Uterus (tissue), 4 donors: ENCODE measurements at places on chromosomes 6 and 20.

DNA sequence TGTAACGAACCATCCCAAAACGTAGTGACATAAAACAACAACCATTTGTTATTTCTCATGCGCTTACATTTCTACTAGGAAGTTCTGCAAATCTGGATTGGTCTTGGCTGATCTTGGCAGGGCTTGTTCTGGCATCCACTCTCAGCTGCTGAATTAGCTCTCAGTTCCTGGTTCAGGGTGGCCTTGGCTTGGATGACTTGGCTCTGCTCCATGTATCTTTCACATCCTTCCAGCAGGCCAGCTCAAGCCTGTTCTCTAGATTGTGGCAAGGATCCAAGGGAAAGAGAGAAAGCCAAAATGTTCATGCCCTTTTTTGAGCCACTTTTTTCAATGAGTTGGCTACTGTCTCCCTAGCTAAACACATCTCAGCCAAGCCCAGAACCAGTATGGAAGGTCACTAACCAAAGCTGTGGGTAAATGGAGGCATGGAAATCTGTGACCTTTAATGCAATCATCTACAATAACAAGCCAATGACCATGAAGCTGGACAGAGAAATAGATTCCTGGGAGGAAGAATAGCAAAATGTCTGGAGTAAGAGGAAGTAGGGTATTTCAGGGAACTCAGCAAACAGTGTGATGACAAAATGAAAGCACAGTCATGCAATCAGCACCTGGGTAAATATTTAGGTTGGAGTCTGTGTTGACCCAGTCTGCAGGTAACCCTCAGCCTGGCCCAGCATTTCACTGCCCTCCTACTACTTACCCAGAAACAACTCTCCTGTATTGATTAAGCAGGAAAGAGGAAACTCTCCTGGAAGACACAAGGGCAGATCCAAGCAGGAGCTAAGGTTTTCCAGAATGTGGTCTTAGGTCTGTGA, 32.7 kb upstream of the SNAP25 start:
- DNase-seq: no peak

GRCh38 chr6:912871-913835, 220.2 kb upstream of the EXOC2 start:
- DNase-seq: no peak

DNA sequence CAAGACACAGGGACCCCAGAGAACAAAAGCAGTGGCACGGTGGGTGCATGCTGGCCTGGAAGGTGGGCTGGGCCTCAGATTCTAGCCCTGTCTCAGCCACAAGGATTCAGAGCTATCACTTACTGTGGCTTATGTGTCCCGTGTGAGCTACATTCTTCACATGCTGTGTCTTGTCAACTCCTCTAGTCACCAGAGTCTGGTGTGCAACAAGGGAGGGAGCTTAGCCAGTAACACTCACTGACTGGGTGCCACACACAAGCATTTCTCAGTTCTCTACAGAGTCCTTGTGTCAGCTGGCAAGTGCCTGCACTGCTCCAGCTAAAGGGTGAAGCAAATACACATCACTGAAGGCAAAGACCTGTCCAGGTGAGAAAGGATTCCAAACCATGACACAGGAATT, 186.9 kb upstream of the CDYL start:
- DNase-seq: no peak

GRCh38 chr6:154213782-154214181, 142.8 kb downstream of the IPCEF1 start:
- no peak for DNase-seq

DNA sequence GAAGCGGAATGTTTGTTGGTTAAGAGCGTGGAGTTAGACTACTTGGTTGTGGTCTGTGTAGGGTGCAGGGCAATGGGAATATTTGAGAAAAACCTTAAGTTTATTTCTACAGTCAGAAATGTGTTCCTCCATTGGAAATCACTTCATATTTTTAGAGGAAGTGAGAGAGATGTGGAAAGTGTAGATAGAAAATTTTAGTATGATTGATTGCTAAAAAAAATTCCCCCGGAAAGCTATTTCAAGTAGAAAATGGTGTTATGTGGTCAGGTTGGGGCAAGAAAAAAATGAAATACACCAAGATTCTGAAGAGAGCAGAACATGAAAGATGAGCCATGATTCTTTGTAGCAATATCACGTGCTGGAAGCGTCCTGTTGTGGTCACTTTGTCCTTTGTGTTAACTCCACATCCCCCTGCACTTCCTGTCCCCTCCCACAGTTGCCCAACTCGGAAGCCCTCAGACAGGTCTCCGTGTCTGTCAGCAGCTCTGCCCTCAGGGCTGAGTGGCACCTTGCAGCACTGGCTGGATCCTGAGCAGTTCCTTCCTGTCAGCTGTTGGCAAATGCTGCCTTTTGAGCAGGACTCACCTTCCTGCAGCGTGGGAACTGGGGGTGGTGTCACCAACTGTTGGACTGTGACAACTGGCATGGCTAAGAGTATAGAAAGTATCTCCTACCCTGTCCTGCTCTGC, 137.5 kb upstream of the SLC24A3 start:
- DNase-seq: no peak

DNA sequence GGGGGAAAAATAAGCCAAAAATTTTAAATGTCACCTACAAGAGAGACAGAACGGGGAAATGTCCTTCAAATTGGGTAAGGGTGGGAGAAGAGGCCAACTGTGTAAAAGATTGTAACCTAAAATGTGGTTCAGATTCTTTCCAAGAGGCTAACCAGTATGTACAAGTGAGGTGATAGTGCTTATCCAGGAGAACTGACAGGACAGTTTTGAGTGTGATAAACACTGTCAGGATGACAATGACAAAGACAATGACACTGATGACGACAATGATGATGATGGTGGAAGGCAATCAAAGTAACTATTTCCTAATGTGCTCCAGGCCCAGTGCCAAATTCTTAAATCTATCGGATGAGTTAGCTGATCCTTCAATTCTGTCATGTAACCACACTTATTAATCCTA, 57.3 kb downstream of the TASP1 start:
- DNase-seq: no peak

DNA sequence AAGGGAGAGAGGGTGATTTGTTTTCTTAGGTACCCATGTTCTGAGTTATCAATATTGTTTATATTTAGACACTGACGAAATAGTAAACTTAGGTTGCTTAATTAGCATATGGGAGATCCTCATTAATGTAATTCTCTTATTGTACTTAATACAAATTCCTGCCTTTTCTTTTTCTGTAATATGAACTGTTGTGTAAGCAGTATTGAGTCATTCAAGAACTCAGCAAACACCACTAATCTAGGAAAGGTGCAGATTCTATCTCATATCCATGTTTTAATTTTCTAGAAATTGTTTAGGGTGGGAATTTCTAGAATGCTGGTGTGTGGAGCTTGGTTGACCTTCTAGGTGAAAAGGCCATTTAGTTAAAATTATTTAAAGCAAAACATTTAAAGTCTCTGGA, 216.0 kb downstream of the ZFAND3 start:
- DNase-seq: no peak

DNA sequence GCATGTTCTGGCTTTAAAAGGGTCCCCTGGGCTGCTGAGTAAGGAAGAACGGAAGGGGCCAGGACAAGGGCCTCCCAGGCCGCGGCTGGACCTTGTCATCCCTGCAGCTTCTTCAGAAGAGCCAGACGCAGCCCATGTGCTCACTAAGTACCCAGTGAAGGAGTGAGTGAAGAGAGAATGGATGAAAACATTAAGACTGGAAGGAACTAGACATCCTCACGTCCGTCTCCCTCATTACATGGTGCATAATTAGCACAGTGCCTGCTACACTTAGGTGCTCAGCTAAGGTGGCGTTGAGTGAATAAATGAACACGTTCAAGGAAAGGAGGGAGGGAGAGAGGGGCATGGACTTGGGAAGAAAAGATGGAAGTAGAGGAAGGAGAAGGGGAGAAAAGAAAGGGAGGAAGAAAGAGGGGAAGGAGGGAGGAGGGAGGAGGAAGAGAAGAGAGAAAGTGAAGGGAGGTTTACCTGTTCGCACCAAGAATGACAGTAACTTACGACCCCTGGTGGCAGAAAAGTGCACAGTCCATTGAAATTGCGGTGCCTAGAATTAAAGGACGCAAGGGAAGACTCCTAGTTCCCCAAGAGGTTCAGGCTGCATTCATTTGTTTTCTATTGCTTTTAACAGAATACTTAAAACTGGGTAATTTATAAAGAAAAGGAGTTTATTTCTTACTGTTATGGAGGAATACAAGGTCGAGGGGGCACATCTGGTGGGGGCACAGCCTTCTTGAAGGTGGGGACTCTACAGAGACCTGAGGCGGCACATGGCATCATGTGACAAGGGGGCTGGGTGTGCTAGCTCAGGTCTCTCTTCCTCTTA, 8.0 kb downstream of the TP53RK start:
- peak; percentile 44 for DNase-seq

DNA sequence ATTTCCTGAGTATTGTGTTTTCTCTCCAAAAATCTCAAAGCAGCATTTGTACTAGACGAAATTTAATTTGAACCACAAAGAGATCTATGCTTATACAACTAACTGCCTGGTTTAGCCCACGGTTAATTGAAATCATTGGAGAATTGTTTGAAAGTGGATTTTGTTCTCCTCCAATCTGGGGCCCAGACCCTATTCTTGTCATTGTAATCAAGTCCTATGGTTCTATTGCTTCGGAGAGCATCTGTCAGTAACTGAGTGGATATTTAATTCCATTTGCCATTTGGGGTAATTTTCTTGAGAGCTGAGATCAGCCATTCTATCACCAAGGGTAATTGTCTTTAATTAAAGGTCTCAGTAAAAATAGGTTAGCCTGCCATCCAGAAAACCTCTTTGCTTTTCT, 117.0 kb upstream of the KCNG1 start:
- DNase-seq: no peak

DNA sequence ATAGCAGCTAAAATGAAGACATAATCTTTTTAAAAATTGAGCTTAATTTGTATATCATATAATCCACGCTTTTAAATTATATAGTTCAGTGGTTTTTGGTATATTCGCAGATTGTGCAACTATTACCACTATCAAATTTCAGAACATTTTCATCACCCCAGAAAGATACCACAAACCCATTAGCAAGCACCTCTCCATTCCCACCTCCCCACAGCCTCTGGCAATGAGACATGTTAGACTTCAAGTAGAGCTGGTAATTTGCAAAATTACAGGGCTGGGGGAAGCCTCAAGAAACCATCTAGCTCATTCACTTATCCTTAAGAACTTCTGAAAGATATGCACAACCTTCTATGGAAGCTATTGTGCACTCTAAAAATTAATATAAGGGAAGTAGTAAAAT, 37.2 kb downstream of the TRMT6 start:
- no peak for DNase-seq
